ENCODE measurements at places on chromosomes 3 and 15.

DNA sequence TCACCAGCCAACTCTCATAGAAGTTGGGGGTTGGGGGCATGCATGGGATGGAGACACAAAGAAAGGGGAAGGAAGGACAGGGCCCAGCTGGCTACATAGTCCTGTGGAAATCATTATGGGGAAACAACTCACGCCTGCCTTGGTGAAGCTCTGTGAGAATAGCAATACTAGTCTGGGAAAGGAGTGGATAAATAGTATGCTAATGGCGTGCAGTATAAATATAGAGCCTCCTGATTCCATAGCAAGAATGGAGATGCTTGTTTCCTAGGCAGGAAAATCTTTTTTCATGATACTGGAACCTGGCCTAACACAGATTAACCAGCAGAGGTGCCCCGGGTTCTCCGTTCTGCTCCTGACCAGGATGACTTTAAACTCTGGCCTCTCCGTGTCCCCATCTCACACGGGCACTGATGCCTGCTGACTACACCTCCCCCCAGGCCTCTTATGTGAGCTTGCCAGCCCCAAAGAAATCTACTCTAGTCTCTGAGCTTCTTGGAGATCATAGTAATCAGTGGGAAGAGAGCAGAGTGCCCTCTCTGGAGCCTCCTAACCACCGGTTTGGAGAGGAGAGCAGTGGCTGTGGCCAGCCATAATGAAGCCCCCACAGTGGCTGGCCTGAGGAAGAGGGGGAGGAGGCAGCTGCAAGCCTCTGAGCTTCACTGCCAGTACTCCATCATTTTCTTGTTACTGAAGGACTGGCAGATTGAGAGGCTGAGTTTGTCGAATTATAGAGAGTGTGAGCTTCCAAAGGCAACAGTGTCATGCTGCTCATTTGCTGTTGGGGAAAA lies 355.0 kb upstream of the SEMA6D start:
- no peak for DNase-seq

- DNase-seq: no peak
Measured at GRCh38 chr3:115990669-115991068, 367.4 kb downstream of the GAP43 start.

GRCh38 chr3:188979669-188980310 lies 192.0 kb upstream of the TPRG1 start:
- DNase-seq: no peak

GRCh38 chr15:100918690-100919480 lies at the start of gene LRRK1:
Gene LRRK1 (plus strand): TSS chr15:100919357. CDS start chr15:100924633, 5,276 bp downstream.
- no peak for DNase-seq

DNA sequence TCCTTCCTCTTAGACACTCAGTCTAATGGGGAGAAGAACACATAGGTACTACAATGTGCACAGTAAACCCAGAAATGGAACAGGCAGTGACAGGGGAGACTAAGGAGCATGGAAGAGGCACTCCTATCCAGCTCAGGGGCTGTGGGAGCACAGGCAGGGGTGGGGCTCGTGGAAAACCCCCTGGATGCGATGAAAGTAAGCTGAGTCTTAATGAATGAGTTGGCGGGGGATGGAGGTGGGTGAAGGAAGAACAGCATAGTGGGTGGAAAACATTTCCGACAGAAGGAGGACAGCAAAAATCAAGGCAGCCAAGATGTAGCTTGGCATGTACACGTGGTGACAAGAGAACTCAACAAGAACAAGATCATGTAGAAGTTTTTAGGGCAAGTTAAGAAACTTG lies 33.6 kb upstream of the UBE2E2 start:
- no peak for DNase-seq

DNA sequence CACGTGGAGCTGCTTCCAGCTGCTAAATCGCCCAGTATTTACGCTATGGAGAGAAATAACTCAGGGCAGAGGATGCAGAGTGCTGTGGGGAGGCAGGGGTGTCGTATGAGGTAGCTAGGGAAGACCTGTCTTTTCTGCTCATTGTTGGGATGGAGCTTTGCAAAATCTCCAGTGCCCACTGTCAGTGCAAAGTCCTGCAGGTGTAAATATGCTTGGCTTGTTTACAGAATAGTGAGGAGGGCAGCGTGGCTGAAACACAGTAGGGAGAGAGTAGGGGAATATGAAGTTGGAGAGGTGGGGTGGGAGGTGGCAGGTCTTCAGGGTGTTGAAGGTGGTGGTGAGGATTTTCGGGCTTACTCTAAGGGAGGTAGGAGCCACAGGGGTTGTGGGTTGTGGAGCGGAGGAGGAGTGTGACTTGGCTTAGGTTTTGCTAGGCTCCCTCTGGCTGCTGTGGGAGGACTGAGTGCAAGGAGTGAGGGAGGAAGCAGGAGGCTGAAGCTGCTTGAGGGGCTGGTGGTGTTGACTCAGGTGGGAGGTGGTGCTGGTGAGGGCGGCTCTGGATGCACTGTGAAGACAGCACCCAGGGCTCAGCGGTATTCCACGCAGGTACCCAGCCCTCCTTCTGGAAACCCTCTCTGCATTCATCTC lies 125.7 kb downstream of the FBLN2 start:
- DNase-seq: no peak

DNA sequence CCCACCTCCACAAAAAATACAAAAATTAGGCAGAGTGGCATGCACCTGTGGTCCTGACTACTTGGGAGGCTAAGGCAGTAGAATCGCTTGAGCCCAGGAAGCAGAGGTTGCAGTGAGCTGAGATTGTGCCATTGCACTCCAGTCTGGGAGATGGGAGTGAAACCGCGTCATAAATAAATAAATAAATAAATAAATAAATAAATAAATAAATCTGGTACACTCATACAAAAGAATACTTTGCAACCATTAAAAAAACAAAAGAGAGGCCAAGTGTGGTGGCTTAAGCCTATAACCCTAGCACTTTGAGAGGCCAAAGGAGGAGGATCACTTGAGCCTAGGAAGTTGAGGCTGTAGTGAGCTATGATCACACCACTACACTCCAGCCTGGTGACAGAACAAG lies 28.0 kb downstream of the MESP1 start:
- DNase-seq: no peak

DNA sequence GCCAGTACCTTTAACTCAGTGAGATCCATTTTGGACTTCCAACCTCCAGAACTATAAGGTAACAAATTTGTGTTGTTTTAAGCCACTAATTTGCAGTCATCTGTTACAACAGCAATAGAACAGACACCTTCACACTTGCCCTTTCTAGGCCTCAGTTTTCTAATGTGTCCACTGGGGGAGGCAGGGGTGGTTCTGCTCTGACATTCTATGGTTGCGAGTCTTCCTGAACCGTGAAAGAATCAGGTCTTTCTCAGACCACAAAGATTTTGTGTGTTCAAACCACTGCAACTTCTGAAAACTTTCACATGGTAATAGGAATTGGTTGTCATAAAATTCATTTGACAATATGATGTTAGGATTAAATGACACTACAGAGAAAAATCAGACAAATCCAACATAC lies 26.8 kb upstream of the CSTA start:
- peak; percentile 26 for DNase-seq

- no peak for DNase-seq
Measured at GRCh38 chr3:78762121-78762520, 1005.7 kb downstream of the ROBO1 start.

Data from stimulated activated CD4-positive, alpha-beta T cell treated with anti-CD3 and anti-CD28 coated beads, Interleukin-4, amount 100 ng/mL, for 24 hours (primary cell).